ENCODE measurements at places on chromosomes 3 and 15. TPM values are rescaled to one million over a fixed set of nuclear protein-coding genes. Genes with fewer than 3 reads are reported as not detected.

TMEM158 gene
- total RNA-seq: 25.3 TPM

IGF1R gene
- total RNA-seq: 98.8 TPM

VEPH1 gene
- total RNA-seq: 46.0 TPM

ACKR2 gene
- total RNA-seq: 1.1 TPM

BBS4 gene
- total RNA-seq: 13.2 TPM

CACNA2D3 gene
- total RNA-seq: not detected

C3orf33 gene
- 2.7 TPM for total RNA-seq

PLSCR2 gene
- total RNA-seq: not detected

FGD5 gene
- 0.24 TPM for total RNA-seq

MFSD1 gene
- total RNA-seq: 45.8 TPM

STRIT1 gene
- total RNA-seq: not detected

PLA2G4D gene
- not detected for total RNA-seq

CYP1A2 gene
- total RNA-seq: not detected

ZNF662 gene
- 1.3 TPM for total RNA-seq

LRRIQ4 gene
- total RNA-seq: not detected

ADAMTSL3 gene
- total RNA-seq: 1.3 TPM

DUOX1 gene
- not detected for total RNA-seq

OSTN gene
- total RNA-seq: not detected

CELSR3 gene
- 5.0 TPM for total RNA-seq

RTP1 gene
- total RNA-seq: not detected

MKRN3 gene
- not detected for total RNA-seq

TMEM40 gene
- not detected for total RNA-seq

ERICH6 gene
- 0.48 TPM for total RNA-seq

PLSCR5 gene
- not detected for total RNA-seq

GHSR gene
- not detected for total RNA-seq

VGLL3 gene
- 12.7 TPM for total RNA-seq

PP2D1 gene
- total RNA-seq: not detected

GP5 gene
- 0.24 TPM for total RNA-seq

PIERCE2 gene
- total RNA-seq: 6.5 TPM

APOD gene
- 7.9 TPM for total RNA-seq

ATP13A4 gene
- total RNA-seq: not detected

DZIP1L gene
- 13.3 TPM for total RNA-seq

MOBP gene
- total RNA-seq: not detected

SLC51A gene
- not detected for total RNA-seq

CYP1A1 gene
- 0.13 TPM for total RNA-seq

NPAP1 gene
- not detected for total RNA-seq

EIF4G1 gene
- 310 TPM for total RNA-seq

MKRN2OS gene
- not detected for total RNA-seq

QARS1 gene
- 341 TPM for total RNA-seq

SERINC4 gene
- not detected for total RNA-seq

TMEM108 gene
- 1.1 TPM for total RNA-seq

SLC22A14 gene
- not detected for total RNA-seq

KATNBL1 gene
- total RNA-seq: 22.5 TPM

ASB14 gene
- not detected for total RNA-seq

PRR23A gene
- total RNA-seq: not detected

GP9 gene
- not detected for total RNA-seq

ERC2 gene
- total RNA-seq: 1.4 TPM

FOXB1 gene
- total RNA-seq: not detected

LTK gene
- total RNA-seq: not detected

TMEM45A gene
- total RNA-seq: 53.7 TPM

PRSS50 gene
- not detected for total RNA-seq

GOLGA8M gene
- 0.26 TPM for total RNA-seq

FETUB gene
- not detected for total RNA-seq

ZNF660 gene
- 3.8 TPM for total RNA-seq

UBA7 gene
- 39.0 TPM for total RNA-seq

Measured in epithelial cell of alveolus of lung (primary cell).